Midbrain (tissue), 1 donor: ENCODE measurements at places on chromosomes 6 and 20.

GRCh38 chr6:46584586-46584985 is 68.0 kb downstream of the CYP39A1 start:
- DNase-seq = no peak

- no peak for DNase-seq
Observed at GRCh38 chr20:25310921-25311728, 63.2 kb downstream of the PYGB start.

DNA sequence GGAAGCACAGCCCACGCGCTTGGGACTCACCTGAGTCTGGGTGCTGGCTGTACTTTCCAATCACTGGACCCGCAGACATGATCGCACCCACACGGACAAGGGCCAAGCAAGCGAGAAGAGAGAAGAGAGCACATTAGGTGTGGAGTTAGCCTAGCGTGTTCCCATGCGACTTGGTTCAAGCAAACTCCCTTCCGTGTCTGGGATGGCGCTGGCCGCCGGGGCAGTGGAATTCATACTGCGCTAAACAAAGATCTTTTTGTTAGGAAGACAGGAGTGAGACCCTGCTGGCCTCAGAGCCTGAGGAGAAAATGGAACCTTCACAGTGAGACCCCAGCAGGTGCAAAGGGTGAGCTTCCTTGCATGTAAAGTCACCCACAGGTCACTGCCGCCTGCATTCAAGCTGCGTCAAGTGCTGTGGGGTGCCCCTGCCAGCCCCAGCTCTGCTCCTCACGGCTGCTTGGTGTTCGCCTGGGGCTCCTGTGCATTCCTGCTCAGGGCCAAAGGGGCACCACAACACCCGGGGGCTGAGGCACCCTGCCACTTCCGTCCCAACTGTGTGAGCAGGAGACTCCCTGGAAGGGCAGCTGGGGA is 26.4 kb downstream of the PSMG4 start:
- DNase-seq = peak; percentile 23

DNA sequence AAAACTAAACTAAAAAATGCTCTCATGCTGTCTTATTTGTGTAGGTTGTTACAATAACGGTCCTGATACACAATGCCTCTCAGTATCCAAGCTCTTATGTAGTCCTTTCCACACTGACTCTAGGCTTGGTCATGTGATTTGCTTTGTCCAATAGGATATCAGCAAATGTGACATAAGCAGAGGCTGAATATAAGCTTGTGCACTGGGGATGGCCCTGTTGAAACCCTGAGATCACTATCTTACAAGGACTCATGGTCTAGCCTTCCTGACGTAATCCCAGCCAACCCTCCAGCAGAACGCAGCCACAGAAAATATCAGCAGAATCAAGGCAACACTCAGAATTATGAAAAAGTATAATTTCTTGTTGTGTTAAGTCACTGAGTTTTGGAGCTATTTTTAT is 145.1 kb upstream of the CCN2 start:
- DNase-seq = no peak

DNA sequence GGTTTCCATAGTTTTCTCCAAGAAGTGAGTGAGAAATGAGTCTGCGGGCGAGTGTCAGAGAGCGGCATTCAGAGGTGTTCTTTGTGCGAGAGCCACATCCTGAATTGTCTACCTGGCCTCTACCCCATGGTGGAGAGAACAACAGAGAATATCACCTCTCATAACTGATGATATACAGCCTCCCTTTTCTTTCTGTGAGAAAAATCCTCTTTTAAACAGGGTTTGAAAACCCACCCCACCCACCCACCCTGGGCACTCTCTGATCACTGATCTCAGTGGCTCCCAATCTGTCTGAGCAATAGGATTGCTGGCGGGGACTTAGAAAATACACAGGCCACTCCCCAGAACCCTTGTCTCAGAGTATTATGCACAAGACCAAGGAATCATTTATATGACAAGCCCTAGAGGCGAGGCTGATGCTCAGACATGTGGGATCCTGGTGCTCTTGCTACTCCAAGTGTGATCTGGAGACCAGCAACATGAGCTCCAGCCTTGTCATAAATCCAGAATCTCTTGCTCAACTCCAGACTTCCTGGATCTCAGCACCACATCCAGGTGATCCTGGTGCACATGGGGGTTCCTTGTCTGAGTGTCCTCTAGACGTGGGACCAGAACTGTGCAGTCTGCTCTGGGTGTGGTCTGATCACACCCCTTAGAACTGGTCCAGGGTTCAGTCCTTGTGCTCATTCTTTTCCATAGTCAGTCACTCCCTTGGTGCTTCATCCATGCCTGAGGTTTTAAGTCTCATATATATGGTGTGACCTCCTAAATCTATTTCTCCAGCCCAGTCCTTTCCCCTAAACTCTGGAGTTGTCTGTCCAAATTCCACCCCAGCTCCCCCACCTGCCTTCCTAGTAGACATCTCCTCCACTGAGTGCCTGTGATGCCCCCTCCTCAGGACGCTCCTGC is 5.3 kb downstream of the HLA-B start:
- DNase-seq = no peak

DNA sequence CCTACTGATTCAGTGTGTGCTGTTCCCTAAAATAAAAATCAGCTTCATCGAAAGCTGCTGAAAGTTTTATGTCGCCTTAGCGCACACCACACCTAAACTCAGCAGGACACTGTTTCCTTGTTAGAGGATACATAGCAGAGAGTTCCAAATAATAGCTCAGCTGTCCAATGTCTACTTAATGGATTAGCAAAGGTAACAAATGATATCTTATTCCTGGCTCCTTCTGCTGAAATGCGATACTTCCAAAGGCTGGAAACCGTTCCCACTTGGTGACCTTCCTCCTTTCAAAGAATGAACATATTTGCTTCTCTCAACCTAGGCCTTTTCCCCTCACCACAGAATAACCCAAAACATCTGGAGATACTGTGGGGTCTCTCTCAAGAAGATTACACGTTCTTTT is 189.5 kb upstream of the GMDS start:
- DNase-seq = no peak

- DNase-seq = no peak
Observed at GRCh38 chr20:19193349-19193748, 19.1 kb upstream of the SLC24A3 start.

DNA sequence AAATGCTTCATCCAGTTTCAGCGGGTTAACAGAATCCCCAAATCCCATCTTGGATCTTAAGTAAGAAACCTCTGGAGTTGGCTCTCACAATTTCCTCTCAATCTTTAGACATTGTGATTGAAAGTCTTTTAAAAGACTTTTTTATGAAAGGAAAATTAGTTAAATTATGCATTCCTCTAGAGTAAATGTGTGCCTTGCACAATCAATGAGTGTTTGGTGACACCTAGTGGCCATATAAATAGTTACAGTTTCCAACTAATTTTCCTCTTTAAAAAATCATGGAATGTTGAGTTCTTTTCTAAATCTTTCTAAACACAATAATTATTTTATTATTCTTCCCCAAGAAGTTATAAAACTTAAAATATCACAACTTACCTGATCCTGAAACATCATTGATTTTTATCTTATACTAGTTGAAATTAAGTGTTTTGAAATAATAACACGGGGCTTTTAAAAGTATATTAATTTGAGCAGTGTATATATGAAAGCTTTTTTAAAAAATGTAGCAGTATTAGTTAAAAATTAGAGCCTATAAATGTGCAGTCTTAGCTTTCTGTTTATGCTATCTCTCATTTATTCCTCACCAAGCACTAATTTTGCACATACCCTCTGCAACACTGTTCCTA is 66.4 kb downstream of the PKHD1 start:
- DNase-seq = peak; percentile 16

- no peak for DNase-seq
Observed at GRCh38 chr20:62418709-62419487, 8.4 kb downstream of the RBBP8NL start.
